GDM1 (cell line): ENCODE measurements at places on chromosomes 1 and 21.

GRCh38 chr1:201610858-201611257 is 71.9 kb downstream of the NAV1 start:
- DNase-seq = no peak

- DNase-seq = no peak
Measured at GRCh38 chr1:65964123-65964522, 171.4 kb downstream of the PDE4B start.

GRCh38 chr21:21366277-21366676 is 368.1 kb downstream of the NCAM2 start:
- no peak for DNase-seq

GRCh38 chr1:226984521-226985238 is 44.6 kb downstream of the COQ8A start:
- DNase-seq = no peak

GRCh38 chr1:243440406-243440805 is 184.6 kb downstream of the SDCCAG8 start:
- DNase-seq = no peak

DNA sequence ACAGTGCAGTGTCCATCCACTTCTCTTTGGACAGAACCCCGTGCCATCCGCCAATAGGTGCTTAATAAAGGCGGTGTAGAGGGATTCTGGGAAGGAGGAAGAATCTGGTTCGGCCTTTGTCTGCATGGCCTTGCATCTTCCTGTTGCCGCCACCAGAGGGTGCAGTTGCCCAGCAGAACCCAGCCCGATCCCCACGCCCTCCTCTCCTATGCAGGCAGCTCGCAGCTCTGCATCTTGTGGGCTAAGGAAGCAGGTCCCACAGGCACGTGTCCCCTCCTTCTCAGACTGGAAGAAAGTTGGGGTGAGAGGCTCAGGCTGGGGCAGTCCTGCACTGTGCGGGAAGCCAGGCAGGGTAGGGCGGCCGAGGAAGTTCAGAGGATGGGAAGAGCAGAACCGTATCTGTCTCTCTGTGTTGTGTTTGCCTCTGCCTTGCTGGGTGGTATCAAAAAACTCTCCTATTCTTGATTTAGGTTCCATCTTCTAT is 20.8 kb downstream of the NAV1 start:
- peak; percentile 60 for DNase-seq
